Muscle of back (tissue), 13 donors: ENCODE measurements at places on chromosomes 7 and 10. TPM values are rescaled to one million over a fixed set of nuclear protein-coding genes. Genes with fewer than 3 reads are reported as not detected.

The DLG5 gene
- 30.6 TPM for polyA plus RNA-seq

The SDK1 gene
- 2.4 TPM for polyA plus RNA-seq

The FAM3C gene
- 111 TPM for polyA plus RNA-seq

The TAS2R3 gene
- 0.58 TPM for polyA plus RNA-seq

The TEX47 gene
- polyA plus RNA-seq, result not detected

The LRRD1 gene
- polyA plus RNA-seq, result 0.13 TPM

The CH25H gene
- polyA plus RNA-seq, result 0.56 TPM

The C10orf67 gene
- polyA plus RNA-seq, result 0.17 TPM

The TAS2R5 gene
- 0.54 TPM for polyA plus RNA-seq

The FZD8 gene
- 31.4 TPM for polyA plus RNA-seq

The ERVW-1 gene
- 0.72 TPM for polyA plus RNA-seq

The ZNF786 gene
- 3.4 TPM for polyA plus RNA-seq

The C10orf53 gene
- not detected for polyA plus RNA-seq

The CALML5 gene
- 1.7 TPM for polyA plus RNA-seq

The SNX10 gene
- 2.3 TPM for polyA plus RNA-seq

The EPO gene
- not detected for polyA plus RNA-seq

The NET1 gene
- polyA plus RNA-seq, result 118 TPM

The BLNK gene
- polyA plus RNA-seq, result 2.3 TPM

The MALRD1 gene
- polyA plus RNA-seq, result 0.22 TPM

The POLR2J2 gene
- 0.54 TPM for polyA plus RNA-seq

The OR2A1 gene
- 0.29 TPM for polyA plus RNA-seq

The PLCE1 gene
- polyA plus RNA-seq, result 45.0 TPM

The CLRN3 gene
- polyA plus RNA-seq, result not detected

The COL28A1 gene
- 1.5 TPM for polyA plus RNA-seq

The PDZD7 gene
- 0.98 TPM for polyA plus RNA-seq

The TUBAL3 gene
- polyA plus RNA-seq, result 0.14 TPM

The NRF1 gene
- 15.4 TPM for polyA plus RNA-seq

The PWWP2B gene
- polyA plus RNA-seq, result 6.0 TPM

The JAZF1 gene
- polyA plus RNA-seq, result 39.1 TPM

The AMZ1 gene
- 0.31 TPM for polyA plus RNA-seq

The ABCC2 gene
- 0.48 TPM for polyA plus RNA-seq

The SLC26A5 gene
- 0.17 TPM for polyA plus RNA-seq

The ZNF727 gene
- not detected for polyA plus RNA-seq

The MEIG1 gene
- polyA plus RNA-seq, result 0.70 TPM

The KLF14 gene
- 1.5 TPM for polyA plus RNA-seq
